ENCODE measurements at places on chromosomes 1 and 21. TPM values are rescaled to one million over a fixed set of nuclear protein-coding genes. Genes with fewer than 3 reads are reported as not detected.

The PPP1R15B gene
- 28.7 TPM for total RNA-seq

The PLA2G2A gene
- total RNA-seq: not detected

The PRRX1 gene
- total RNA-seq: not detected

The FLG2 gene
- not detected for total RNA-seq

The KCND3 gene
- 0.05 TPM for total RNA-seq

The SH2D1B gene
- total RNA-seq: 0.08 TPM

The SETD4 gene
- total RNA-seq: 12.5 TPM

The TMEM51 gene
- 39.8 TPM for total RNA-seq

The BACE2 gene
- total RNA-seq: 21.6 TPM

The FCAMR gene
- not detected for total RNA-seq

The MAP3K7CL gene
- total RNA-seq: 1.5 TPM

The OR2L8 gene
- not detected for total RNA-seq

The ZSWIM5 gene
- 0.49 TPM for total RNA-seq

Data from A549 treated with CORT108297 at 1 μM for 4 hours (cell line).